ENCODE measurements at places on chromosomes 16 and 17.
A peak's percentile ranks its signal among the peaks of the same experiment; 100 is the strongest.

GRCh38 chr16:4385066-4385788 is 13.6 kb downstream of the VASN start:
- DNase-seq = no peak

GRCh38 chr17:30422171-30422570 is 43.4 kb downstream of the CPD start:
- no peak for DNase-seq

- DNase-seq = no peak
These were observed 186.0 kb upstream of the FOXF1 start for GRCh38 chr16:86324320-86324719.

DNA sequence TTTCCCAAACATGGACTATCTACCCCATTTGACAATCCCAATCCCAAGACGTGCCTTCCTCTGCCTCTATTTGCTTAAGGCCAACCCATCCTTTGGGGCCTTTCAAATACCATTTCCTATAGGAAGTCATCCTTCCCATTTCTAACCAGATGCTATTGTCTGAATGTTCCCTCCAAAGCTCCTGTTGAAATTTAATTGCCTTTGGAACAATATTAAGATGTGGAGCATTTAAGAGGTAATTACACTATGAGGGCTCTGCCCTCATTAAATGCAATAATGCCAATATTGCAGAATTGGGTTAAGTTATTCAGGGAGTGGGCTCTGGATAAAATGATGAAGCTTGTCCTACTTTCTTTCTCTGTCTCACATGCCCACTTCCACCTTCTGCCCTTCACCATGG is 125.4 kb downstream of the ASIC2 start:
- no peak for DNase-seq

GRCh38 chr16:83762992-83763358 is 44.8 kb upstream of the HSBP1 start:
- DNase-seq = no peak

GRCh38 chr17:78007647-78008046 is 49.1 kb downstream of the TNRC6C start:
- no peak for DNase-seq

- no peak for DNase-seq
These were observed 151.2 kb upstream of the AXIN2 start for GRCh38 chr17:65712383-65713267.

GRCh38 chr17:49783071-49783715 is 5.3 kb upstream of the KAT7 start:
- no peak for DNase-seq

GRCh38 chr16:79278506-79278905 is 322.0 kb downstream of the MAF start:
- DNase-seq = no peak

DNA sequence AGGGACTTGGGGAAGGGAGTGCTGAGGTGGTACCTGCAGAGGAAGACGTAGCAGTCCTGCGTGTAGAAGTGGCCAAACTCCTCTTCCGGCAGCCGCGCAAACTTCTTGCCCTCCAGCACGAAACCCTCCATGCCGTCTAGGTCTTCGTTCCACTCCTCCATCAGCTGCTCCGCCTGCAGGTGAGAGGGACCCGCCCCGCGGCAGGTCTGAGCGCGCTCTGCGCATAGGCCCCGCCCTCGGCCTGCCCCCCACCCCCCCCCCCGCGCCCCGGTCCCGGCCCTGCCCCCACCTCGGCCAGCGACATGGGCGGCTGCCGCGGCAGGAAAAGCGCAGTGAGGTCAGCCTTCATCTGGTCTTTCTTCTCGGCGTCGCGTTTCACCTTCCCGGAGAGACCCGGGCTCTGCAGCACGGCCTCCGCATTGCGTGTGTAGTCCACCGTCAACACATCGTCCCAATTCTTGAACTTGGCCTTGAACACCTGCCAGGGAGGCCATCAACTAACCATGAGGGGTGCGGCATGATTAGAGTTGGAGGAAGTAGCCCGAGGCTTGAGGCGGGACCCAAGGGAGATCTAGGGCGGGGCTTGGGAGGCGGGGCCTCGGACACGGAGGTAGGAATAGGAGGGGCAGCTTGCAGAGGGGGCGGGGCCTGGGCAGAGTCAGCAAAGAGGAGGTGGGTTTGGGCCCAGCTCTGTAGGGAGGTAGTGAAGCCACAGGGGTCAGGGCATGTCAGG is 11.5 kb downstream of the FLII start:
- peak; percentile 71 for DNase-seq

- DNase-seq = no peak
These were observed 145.3 kb upstream of the PLCG2 start for GRCh38 chr16:81633680-81634379.

DNA sequence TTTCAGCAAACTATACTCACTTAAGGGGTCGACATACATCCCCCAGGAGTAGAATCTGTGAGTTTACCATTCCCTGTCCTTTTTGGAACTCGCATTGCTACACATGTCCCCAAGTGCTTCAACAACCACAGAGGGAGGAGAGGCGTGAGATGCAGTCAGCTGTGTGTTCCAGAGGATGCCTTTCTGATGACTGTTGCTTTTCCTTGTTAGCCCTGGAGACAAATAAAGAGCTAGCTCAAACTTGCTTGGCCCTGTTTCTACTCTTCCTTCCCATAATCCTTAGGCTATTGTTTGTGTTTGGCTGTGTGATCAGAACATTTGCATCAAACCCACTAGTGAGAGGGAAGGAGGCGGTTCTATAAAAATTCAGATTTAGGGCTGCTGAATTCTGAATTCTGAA is 264.0 kb downstream of the ENGASE start:
- no peak for DNase-seq

GRCh38 chr17:7001318-7001961 is 5.6 kb downstream of the ALOX12 start:
- DNase-seq = no peak

GRCh38 chr17:78915872-78916632 is 9.1 kb downstream of the TIMP2 start:
- no peak for DNase-seq

DNA sequence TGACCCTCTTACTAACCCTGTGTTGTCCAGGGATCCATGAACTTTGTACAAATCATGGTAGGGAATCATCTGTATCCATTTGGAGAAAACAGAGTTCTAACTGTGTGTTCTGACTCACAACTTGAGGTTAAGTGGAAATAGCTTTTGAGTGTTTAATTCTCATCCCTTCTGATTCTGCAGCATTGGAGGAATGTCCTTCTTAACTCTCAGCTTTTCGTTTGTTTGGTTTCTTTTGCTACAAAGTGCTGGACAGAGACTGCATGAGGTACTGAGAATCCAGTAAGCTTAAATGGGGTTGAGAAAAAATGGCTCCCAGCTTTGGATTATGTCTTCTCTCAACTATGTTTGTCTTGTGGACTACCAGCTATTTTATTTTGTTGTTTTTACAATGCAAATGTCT is 352.1 kb upstream of the KIF2B start:
- no peak for DNase-seq

DNA sequence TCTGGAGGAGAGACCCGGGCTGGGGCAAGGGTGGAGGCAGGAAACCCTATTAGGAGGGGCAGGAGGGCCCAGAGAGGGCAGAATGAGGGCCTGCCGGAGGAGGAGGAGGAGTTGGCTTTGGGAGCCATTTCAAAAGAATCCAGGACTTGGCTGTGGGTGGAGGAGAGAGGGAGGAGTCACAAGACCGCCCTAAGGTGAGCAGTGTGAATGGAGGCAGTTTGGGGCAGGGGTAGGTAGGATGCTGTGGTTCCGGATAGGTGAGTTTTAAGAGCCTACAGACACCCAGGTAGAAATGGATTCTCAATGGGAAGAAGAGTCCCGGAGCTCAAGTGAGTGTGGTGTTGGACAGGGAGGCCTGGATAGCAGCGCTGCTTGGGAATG is 80.3 kb downstream of the ARHGAP23 start:
- no peak for DNase-seq
